ENCODE measurements at places on chromosomes 4 and X.

DNA sequence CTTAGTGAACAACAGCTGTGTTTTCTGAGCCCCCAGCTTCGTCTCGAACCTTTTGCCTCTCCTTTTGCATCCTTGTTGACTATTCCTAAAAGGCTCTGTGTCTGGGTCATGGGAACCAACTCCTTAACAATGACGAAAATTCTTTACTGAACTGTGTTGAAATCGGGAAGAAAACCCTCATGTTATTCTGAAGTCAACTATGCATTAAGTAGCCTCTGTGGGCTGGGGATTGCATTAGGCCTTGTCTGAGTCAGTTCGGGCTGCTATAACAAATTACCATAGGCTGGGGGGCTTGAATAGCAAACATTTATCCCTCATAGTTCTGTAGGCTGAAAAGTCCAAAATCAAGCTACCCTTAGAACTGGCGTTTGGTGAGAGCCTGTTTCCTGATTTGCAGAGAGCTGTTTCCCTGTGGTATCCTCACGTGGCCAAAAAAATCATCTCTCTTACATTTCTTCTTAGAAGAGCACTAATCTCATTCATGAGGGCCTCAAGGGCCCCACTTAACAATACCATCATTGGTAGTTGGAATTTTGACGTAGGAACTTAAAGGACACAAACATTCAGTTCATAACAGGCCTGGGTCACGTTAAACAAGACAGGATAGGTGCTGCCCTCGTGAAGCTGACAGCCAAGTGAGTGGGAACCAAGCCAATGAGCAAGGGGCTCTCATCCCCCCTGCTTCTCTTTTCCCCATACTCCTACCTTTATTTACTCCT lies 75.9 kb downstream of the CLNK start:
- no peak for DNase-seq

- DNase-seq, result no peak
Observed at GRCh38 chr4:89497517-89498308, 190.1 kb upstream of the GPRIN3 start.

DNA sequence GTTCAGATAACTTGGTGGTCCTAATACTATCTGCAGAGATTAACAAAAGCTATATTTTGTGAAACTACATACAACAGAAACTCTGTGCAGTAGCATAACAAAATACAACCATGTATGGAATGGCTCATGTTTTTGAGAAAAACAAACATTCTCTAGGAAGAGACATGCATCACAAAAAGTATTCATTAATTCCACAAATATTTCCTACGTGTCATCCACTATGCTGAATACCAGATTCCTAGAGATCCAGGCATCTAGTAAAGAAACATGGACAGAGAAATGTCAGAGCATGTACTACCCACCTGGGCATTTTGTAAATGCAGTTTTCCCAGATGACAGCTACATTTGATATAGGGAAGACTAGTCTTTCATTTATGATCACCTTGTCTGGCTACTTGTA lies 248.1 kb downstream of the OPHN1 start:
- DNase-seq, result no peak

GRCh38 chr4:181670506-181670905 lies 572.7 kb upstream of the TENM3 start:
- no peak for DNase-seq

DNA sequence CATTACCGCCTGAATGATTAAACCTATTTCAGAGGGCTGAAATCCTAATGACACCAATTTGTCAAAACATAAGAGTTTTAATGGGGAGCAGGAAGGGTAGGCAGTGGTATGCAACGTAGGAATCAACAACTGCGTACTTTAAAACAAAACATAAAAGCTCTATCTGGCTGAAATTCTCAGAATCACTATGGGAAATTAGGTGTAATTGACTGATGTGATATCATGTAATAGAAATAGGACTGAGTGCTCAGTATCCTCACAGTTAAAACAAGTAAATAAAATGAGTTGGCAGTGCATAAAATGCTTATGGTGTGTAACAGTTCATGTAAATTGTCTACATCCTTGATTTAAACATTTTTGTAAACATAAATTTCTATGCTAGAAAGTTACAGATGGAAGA lies 13.6 kb upstream of the IGSF1 start:
- DNase-seq, result no peak

GRCh38 chr4:116724249-116724648 lies 361.1 kb downstream of the TRAM1L1 start:
- DNase-seq, result no peak
